H1 (cell line): ENCODE measurements at places on chromosomes 4 and X.

DNA sequence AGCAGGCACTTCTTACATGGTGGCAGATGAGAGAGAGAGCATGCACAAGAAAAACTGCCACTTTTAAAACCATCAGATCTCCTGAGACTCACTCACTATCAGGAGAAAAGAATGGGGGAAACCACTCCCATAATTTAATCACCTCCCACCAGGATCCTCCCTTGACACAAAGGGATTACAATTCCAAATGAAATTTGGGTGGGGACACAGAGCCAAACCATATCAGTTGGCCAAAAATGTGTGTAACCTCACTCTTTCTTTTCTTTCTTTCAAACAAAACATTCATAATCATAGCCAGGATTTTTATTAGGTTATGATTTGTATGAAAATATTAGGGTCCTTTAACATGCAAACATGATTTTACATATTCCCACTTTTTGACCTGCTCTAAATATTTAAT, 222.1 kb downstream of the PCDH18 start:
- no peak overlapping the region for H3K27ac ChIP-seq
- no peak for DNase-seq
- no peaks in the 10 kb centered on the region for H3K27me3 ChIP-seq
- no peak overlapping the region for H3K4me3 ChIP-seq
- no peaks in the 10 kb centered on the region for H3K4me1 ChIP-seq

DNA sequence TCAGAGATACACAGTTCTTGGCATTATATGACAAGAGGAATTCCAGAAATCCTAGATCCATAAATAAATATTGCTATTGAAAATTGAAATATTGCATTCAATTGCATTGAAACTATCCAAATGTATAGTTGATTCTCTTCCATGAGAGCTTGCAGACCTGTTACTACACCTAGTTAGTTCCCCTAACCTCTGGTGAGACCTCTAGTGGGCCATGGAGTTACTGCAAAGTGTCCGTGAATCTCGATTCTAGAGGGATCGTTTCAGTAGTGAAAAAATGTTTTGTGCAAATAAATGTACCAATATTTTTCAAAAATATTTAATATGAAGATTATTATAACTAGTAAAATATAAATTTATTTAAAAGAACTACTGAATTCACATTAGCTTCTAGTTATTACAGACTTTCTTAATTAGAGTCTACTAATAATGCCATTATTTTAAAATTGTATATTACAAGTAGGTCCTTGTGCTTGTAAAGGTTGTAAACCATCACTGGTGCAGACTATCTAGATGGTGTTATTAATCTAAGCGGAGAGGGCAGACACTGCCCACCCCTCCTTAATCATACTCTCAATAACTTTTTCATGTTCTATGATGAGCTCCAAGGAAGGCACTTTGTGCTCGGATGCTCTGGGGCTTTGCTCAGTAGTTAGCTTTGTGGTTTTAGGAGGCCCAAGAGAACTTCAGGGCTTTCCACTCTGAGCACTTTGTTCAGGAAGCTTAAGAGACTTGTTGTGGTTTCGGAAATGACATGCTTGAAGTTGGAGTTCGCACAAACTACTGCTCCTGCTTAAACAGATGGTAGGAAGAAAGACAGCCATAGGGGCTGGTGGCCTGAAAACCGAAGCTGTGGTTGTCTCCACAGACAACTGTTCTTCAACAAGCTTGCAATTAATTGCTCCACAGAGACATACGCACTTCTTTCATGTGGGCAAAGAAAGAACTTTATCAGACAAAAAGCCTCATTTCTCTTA, 42.8 kb downstream of the IL21 start:
- no peaks in the 10 kb centered on the region for H3K36me3 ChIP-seq
- H3K27me3 ChIP-seq = no peaks in the 10 kb centered on the region
- no peak overlapping the region for H3K4me3 ChIP-seq
- DNase-seq = peak; percentile 64

DNA sequence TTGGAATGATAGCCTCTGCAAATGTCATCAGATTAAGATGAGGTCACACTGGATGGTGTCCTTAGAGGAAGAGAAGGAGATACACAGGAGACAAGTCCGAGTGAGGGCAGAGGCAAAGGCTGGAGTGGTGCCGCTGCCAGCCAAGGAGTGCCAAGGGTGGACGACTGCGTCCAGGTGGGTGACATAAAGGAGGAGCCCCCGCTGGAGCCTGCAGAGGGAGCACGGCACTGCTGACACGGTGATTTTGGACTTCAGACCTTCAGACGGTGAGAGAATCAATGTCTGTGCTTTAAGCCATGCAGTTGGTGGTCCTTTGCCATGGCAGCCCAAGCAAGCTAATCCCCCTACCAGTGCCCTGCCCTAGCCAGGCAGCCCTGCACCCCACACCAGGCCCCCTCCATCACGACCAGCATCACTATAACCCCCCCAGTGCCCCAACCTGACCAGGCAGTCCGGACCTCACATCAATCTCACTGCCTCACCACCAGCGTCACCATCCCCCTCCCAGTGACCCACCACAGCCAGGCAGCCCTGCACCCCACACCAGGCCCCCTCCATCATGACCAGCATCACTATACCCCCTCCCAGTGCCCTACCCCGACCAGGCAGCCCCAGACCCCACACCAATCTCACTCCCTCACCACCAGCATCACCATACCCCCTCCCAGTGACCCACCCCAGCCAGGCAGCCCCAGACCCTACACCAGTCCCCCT, 130.0 kb downstream of the HMX1 start:
- H3K4me3 ChIP-seq = no peak overlapping the region
- H3K4me1 ChIP-seq = no peaks in the 10 kb centered on the region
- no peaks in the 10 kb centered on the region for H3K27me3 ChIP-seq
- no peak for DNase-seq

DNA sequence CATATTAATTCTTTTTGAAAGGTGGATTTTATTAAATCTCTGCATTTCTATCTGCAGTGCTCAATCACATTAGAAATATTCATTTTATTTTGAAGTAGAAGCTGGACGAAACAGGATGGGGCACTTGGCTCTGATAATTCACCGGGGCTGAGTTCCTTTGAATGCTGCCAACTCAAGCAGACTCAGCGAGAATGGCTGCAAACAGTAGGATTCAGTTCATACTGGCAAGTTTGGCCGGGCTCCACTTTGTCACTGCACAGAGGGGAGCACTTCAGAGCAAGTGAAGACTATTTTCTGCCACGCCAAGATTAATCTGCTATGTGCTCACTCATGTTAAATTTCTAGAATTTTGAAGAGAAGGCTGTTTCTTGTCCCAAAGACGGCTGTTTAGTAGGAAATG, 30.7 kb upstream of the KLHL8 start:
- H3K4me1 ChIP-seq = no peaks in the 10 kb centered on the region
- H3K4me3 ChIP-seq = no peak overlapping the region
- H3K36me3 ChIP-seq = no peaks in the 10 kb centered on the region
- DNase-seq = no peak

- H3K27ac ChIP-seq = no peak overlapping the region
- no peak for DNase-seq
- peaks cover 13% of the 10 kb centered on the region for H3K4me1 ChIP-seq
- H3K36me3 ChIP-seq = no peaks in the 10 kb centered on the region
- H3K27me3 ChIP-seq = no peaks in the 10 kb centered on the region
- H3K4me3 ChIP-seq = no peak overlapping the region
These were observed 108.0 kb downstream of the MAML3 start for GRCh38 chr4:140046016-140046415.

GRCh38 chrX:76850851-76851250, 423.3 kb downstream of the MAGEE1 start:
- no peaks in the 10 kb centered on the region for H3K36me3 ChIP-seq
- H3K4me1 ChIP-seq = no peaks in the 10 kb centered on the region
- DNase-seq = peak; percentile 33
- no peaks in the 10 kb centered on the region for H3K27me3 ChIP-seq
- H3K4me3 ChIP-seq = no peak overlapping the region
- H3K27ac ChIP-seq = no peak overlapping the region

DNA sequence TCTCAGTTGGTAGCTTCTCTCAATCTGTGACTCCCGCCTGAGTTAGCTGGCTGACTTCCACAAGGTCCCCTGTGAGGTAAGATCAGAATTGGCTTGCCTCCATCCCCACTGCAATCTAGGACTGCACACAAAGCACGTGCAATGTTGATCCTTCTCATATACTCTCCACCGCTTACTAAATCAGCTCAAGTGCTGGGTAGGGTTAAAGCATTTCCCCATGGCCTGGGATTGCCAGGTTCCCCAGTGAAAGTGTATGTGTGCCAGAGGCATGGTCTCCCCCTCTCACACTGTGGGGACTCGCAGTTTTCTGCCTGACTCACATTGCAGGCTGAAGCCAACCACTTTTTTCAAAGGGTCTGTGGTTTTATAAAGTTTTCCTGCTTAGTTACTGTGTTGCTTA, 886.9 kb downstream of the FAM133A start:
- H3K4me3 ChIP-seq = no peak overlapping the region
- H3K27ac ChIP-seq = no peak overlapping the region

GRCh38 chr4:8238036-8238511, 31.5 kb upstream of the HTRA3 start:
- peaks cover 8% of the 10 kb centered on the region for H3K4me1 ChIP-seq
- H3K27ac ChIP-seq = no peak overlapping the region
- H3K36me3 ChIP-seq = no peaks in the 10 kb centered on the region
- H3K4me3 ChIP-seq = no peak overlapping the region
- no peaks in the 10 kb centered on the region for H3K27me3 ChIP-seq

GRCh38 chr4:102439812-102440211, 61.3 kb upstream of the NFKB1 start:
- no peak overlapping the region for H3K27ac ChIP-seq
- H3K27me3 ChIP-seq = no peaks in the 10 kb centered on the region
- no peaks in the 10 kb centered on the region for H3K36me3 ChIP-seq
- DNase-seq = no peak

GRCh38 chr4:76597423-76597979, 162.5 kb downstream of the SHROOM3 start:
- H3K36me3 ChIP-seq = no peaks in the 10 kb centered on the region
- H3K27me3 ChIP-seq = no peaks in the 10 kb centered on the region
- H3K4me1 ChIP-seq = no peaks in the 10 kb centered on the region; the same call in 1 of the 2 replicates
- DNase-seq = no peak
- H3K4me3 ChIP-seq = no peak overlapping the region

DNA sequence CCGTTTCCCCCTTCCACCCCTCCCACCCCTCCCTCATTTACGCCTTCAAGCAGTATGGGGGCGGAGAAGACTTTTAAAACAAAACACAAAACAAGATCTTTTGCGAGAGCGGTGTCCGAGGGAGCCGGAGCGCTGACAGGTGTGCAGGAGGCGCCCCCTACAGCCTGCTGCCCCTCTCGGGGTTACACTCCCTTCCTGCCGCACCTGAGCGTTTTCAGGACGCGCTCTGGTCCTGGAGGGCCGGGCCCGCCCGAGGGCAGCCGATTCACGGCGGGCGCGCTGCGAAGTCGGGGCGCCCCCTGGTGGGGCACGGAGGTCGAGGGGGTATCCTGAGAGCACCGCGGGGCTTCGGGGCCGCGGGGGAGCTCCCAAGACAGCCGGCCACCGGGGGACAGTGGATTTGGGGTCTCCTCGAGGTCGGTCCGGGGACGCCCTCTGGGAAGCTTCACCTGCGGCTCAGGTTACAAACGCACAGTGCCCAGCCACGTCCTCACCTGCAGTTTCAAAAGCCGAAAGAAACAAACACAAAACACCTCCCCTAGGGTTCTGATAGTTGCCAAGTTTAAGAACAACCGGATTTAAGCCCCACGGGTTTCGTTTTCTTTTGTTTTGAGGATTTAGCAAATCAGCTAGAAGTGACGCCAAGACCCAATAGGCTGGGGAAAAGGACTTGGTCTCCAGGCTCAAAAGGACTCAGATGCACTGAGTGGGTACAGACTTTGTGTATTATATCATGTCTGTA, 8.0 kb upstream of the NEUROG2 start:
- no peak overlapping the region for H3K27ac ChIP-seq
- DNase-seq = peak; percentile 98
- H3K4me1 ChIP-seq = peaks cover 9% of the 10 kb centered on the region
- peaks cover 52% of the 10 kb centered on the region for H3K27me3 ChIP-seq

DNA sequence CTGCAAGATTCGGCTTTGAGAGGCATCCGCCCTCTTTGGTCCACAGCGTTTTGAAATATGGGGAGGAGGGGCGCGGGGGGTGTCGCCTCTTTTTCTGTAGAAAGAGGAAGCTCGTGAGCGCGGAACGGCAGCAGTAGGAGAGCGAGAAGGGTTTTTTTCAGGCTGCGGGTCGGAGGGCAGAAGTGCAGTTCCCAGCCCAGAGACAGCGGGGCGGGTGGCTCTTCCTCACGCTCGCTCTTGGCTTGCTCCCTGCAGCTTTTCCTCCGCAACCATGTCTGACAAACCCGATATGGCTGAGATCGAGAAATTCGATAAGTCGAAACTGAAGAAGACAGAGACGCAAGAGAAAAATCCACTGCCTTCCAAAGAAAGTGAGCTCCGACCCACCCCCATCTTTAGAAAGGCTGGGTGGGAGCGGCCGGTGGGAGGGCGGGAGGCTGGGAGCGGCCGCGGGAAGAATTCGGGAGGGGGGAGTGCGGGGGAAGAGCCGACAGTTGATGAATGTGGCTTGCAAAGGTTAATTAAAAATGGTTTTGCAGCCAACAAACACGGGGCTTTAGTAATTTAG, 1.2 kb downstream of the TMSB4X start:
- H3K27ac ChIP-seq = peak overlapping the region; percentile 91
- no peaks in the 10 kb centered on the region for H3K27me3 ChIP-seq
- no peaks in the 10 kb centered on the region for H3K4me1 ChIP-seq

GRCh38 chr4:59122626-59123025, 2012.4 kb upstream of the IGFBP7 start:
- no peaks in the 10 kb centered on the region for H3K4me1 ChIP-seq
- DNase-seq = no peak
- no peaks in the 10 kb centered on the region for H3K36me3 ChIP-seq
- no peak overlapping the region for H3K4me3 ChIP-seq
- H3K27ac ChIP-seq = no peak overlapping the region
- no peaks in the 10 kb centered on the region for H3K27me3 ChIP-seq

GRCh38 chr4:88737307-88737941, 39.8 kb upstream of the NAP1L5 start:
- no peak overlapping the region for H3K4me3 ChIP-seq
- no peaks in the 10 kb centered on the region for H3K36me3 ChIP-seq
- H3K27me3 ChIP-seq = no peaks in the 10 kb centered on the region
- no peak overlapping the region for H3K27ac ChIP-seq

DNA sequence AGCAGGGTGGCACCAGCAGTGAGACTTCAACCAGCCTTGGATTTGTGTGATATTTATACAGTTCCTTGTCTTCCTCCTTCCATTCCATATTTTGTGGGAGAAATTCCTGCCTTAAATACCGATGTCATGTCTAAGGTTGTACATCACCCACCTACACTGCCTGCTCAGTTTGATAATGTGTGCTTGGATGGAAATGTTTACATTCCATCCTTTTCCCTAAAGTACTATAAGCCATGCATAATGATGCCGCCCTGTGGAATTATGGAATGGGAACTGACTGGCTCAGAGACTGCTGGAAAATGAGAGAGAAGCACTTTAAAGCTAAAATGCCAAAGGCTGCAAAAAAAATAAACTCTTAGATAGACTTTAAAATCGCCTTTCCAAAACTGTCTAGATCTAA, 11.3 kb upstream of the GLUD2 start:
- H3K4me3 ChIP-seq = no peak overlapping the region
- no peaks in the 10 kb centered on the region for H3K36me3 ChIP-seq
- H3K27ac ChIP-seq = no peak overlapping the region
- no peak for DNase-seq

- DNase-seq = no peak
- no peak overlapping the region for H3K27ac ChIP-seq
- H3K27me3 ChIP-seq = no peaks in the 10 kb centered on the region
- no peaks in the 10 kb centered on the region for H3K4me1 ChIP-seq
- H3K4me3 ChIP-seq = no peak overlapping the region
These were observed 40.6 kb downstream of the GUCY2F start for GRCh38 chrX:109441266-109441665.

GRCh38 chrX:43656005-43656494, at the start of gene MAOA:
MAOA (plus strand) TSS chrX:43656299; CDS start chrX:43656342, 43 bp downstream.
- no peaks in the 10 kb centered on the region for H3K4me1 ChIP-seq
- H3K27me3 ChIP-seq = no peaks in the 10 kb centered on the region
- DNase-seq = no peak
- no peak within 1 kb of the TSS for H3K27ac ChIP-seq
- H3K4me3 ChIP-seq = peak within 1 kb of the TSS; percentile 72
